ENCODE measurements at places on chromosomes 2 and 18.

- no peak for DNase-seq
Measured at GRCh38 chr2:172944022-172944793, 131.4 kb upstream of the MAP3K20 start.

GRCh38 chr18:1511619-1512311 lies 607.1 kb downstream of the ADCYAP1 start:
- DNase-seq: no peak

DNA sequence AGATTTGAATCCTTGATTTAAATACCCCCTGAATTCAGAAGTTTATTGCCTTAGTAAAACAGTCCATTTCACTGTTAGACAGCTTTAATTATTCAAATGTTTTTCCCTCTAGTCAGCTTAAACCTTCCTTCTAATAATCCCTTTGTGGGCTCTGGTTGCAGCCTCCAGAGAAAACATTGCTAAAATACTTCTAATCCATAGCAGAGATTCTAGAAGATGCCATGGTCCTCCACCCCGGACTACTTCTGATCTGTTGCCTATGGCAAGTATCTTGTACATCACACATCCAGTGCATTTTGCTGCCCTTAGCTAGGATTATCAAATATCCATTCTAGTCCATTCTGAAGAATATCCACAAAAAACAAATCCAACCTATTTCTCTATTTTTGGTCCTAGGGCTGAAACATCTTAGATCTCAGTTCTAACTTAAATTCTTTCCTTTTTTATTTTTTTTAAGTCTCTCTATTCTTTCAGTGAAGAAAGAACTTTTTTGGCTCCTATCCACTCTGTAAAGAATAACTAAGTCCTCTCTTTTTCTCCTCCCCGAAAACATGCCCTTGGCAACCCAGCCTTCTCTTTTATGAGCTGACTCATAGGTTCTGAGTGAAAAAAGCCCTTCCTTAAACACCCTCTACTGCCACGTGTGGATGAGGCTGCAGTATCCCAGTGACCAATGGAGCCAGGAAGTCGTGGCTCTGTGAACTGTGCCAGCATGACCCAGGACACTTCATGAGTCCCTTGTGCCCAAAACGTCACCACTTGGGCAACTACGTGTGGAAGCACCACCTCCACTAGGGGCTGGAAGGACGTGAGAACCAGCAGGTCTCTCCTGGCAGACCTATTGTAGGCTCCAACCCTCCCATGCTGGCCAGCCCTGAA lies 349.8 kb downstream of the TNS1 start:
- DNase-seq: peak; percentile 83

- DNase-seq: peak; percentile 52
Measured at GRCh38 chr2:160909781-160910242, 250.4 kb upstream of the TANK start.

- DNase-seq: peak; percentile 32
Measured at GRCh38 chr2:101150306-101151145, 656 bp downstream of the TBC1D8 start.

DNA sequence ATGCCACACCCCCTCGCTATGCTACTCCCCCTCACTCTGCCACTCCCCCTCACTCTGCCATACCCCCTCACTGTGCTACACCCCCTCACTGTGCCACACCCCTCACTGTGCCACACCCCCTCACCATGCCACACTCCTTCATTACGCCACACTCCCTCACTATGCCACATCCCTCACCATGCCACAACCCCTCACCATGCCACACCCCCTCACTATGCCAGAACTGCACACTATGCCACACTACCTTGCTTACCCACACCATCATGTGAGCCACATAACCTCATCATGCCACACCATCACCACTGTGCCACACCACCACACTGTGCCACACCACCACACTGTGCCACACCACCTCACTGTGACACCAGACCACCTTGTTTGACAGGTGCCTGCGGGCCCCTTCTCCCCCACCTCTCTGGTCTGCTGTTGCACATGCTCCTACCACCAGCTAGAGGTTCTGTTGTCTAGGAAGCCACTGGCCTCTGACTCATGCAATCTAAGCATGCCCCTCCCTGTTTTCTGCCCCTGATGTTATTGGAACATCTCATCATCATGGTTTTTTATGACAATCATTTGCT lies 22.0 kb downstream of the MARCHF4 start:
- peak; percentile 73 for DNase-seq

DNA sequence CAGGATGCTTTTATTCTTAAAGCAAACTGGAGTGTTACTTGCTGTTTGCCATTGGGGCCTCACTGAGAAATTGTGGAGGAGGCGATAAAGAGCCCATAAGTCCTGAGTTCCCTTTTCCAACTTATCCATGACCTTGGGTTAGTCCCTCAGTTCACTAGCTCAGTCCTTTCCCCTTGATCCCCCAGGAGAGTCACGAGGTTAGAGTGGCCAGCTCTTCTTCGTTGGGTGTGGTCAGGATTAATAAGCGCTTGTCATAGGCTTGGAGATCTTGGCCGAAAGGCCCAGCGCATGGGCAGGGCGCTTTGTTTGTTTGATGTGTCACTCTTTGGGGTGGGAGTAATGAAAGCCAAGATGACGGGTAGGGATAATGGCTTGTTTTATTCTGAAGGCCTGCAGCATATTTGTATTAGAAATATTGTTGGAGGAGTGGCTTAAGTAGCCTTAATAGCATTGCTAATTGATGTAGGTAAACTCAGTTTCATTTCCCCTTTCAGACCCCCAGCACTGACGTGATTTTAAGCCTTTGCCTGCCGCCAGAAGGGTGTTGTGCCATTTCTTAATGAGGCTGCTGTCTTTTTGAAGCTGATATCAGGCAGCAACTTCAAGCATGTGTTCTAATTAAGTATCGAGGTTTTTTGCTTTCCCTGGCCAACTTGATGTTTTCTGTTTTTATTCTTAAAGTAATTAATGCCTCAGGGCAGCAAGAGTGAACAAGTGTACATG lies 15.7 kb downstream of the GRHL1 start:
- DNase-seq: no peak

DNA sequence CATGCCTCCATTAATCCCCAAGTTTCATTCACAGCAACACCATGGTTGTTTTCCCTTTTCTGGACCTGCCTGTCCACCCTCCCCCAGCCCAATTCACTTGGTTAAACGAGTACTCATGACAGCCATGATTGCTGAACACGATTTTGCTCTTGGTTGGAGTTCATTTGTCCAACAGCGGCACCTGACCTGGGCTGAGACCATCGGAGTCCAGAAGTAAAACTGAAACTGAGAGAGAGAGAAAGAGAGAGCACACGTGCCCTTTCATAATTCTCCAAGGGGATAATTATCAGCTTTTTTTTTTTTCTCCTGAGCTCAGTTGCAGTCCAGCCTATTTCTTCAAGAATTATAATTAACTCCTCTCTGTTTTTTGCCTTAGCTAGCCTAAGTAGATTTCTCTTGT lies 13.7 kb upstream of the KIF5C start:
- DNase-seq: no peak

DNA sequence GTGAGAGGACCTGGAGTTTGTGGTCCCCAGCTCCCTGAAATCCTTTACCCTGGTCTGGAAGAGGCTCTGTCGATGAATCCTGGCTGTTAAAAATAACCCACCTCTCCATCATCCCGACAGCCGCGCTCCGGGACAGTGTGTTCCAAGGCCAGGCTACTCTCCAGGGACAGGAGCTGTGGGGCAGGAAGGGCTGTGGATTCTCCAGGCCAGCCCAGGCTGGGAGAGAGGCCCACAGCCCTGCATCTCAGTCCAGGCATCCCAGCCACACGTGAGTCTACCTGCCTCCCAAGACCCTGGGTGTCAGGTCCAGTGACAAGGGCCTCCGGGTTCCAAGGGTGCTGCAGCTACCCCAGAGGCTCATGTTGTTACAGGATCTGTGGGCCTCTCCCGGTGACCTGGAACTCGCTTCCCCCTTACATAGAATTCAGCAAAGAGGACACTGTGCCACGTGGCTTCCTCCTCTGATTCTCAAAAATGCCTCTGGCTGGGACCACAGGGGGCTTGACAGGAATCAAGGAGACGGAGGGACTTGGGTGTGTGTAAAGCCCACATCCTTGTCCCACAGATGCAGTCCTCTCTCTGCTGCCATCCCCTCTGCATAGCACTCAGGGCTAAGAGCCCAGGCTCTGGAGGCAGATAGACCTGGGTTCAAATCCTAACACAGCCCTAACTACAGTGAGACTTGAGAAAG lies 17.3 kb downstream of the ADRA2B start:
- DNase-seq: no peak

GRCh38 chr2:174568425-174568824 lies 29.2 kb downstream of the WIPF1 start:
- DNase-seq: no peak

GRCh38 chr18:46946656-46947282 lies 29.4 kb downstream of the KATNAL2 start:
- peak; percentile 91 for DNase-seq

- DNase-seq: no peak
Measured at GRCh38 chr2:74544634-74545033, 9.1 kb downstream of the LOXL3 start.

- DNase-seq: no peak
Measured at GRCh38 chr2:114769991-114770390, 327.6 kb downstream of the DPP10 start.

GRCh38 chr2:213238753-213239495 lies 45.3 kb upstream of the SPAG16 start:
- DNase-seq: peak; percentile 51

- DNase-seq: no peak
Measured at GRCh38 chr2:120571015-120571728, 164.5 kb upstream of the GLI2 start.

DNA sequence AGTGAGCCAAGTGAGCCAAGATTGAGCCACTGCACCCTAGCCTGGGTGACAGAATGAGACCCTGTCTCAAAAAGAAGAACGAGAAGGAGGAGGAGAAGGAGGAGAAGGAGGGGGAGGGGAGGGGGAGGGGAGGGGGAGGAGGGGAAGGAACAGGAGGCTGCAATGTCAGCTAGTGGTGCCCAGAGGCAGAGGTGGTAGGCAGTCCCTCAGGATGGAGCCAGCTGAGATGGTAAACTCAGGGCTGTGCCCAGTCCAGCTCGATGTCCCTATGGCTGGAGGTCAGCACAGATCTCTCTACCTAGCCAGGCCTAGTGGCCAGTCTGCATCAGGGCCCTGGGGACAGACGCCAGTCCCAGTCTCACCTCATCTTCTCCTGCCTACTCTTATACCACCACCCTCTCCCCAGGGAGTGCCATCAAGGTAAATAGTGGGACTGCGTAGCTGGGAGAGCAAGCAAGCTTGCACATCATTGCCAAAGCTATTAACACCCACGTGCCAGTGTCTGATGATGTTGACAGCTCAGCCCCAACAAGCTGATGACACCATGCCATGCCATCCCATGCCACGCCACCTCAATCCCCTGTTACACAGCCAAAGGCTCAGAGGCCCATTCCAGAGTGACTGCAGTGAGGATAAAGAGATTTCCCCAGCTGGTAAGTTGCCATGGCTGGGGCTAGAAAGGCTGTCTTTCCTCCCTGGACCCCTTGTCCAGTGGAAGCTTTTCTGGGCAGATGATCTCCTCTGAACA lies 7.6 kb upstream of the PLB1 start:
- no peak for DNase-seq

DNA sequence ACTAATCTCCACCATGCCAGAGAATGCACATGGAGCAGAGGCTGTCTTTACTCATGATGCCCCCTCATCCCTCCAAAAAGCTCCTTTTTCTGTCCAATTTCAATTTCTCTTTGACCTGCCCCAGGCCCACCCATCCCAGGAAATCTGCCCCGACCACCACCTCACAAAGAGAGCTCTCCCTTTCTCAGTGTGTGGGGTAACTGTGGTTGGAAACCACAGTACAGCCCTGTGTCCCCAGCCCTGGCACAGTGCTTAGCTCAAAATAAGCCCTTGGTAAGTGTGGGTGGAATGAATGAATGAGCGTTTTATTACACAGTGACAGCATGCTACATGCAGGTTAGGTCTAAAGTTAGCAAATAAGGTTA lies 43.7 kb upstream of the CAB39 start:
- no peak for DNase-seq

DNA sequence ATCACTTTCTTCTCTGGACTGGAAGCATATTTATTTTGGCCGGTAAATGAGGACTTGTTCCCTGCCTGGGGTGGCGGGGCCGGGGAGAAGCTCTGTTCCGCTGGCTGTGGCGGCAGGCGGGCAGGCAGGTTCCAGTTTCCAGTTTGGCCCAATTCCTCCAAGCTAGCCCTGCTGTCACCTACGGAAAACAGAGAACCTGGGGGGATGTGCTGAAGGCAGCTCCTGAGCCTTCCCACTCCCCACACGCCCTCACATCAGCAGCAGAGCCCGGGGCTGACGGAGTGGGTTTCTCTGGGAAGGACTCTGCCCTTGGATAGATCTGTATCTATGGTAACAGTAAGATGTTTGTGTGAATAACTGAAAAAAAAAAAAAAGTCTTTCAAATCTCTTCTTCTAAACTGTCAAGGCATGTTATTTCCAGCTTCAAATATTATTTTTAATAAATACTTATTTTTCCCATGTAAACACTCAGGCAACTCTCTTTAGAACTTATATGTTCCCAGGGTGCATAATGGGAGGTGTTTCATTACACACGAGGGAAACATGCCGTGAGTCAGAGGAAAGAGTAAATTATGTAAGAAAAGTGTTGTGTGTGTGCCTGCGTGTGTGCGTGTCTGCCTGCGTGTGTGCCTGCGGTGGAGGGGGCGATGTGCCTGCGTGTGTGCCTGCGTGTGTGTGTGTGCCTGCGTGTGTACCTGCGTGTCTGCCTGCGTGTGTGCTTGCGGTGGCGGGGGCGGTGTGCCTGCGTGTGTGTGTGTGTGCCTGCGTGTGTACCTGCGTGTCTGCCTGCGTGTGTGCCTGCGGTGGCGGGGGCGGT lies 116.1 kb upstream of the ZNF516 start:
- DNase-seq: peak; percentile 12

GRCh38 chr2:179268277-179268925 lies 3.8 kb upstream of the SESTD1 start:
- DNase-seq: peak; percentile 25

DNA sequence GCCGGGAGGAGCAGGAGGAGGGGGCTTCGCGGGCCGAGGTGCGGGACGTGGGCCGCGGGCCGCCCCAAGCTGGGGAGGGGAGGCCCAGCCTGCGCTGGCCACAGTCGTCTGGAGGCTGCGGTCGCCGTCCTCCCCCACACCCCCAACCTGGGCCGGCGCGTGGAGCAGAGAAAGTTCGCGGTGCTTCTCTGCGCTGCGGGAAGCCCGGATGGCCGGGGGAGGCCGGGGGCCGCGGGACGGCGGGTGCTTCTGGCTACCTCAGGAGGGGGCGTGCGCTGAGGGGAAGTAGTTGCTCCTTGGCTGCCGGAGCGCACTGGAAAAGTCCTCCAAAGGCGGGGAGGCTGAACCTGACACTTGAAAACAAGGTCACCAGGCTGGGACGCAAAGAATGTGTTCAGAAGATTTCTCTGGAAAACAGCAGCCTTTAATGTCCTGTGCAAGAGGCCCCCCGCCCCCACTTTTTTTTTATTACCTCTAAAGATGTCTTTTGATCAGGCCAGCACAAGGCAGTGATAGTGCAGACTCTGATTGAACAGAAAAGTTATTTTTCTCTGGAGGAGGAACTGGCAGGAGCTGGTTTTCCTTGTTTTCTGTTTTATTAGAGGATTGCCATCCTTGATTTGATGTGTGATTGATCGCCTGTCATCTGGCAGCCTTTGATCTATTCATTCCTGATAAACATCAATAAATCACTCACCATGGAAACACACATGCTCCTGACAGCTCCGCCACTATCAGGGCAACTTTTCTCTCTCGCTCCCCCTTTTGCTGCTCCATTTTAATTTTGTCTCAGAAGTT lies 1.6 kb downstream of the TSHZ1 start:
- DNase-seq: peak; percentile 39

GRCh38 chr2:84942964-84943421 lies 28.0 kb upstream of the KCMF1 start:
- no peak for DNase-seq

- peak; percentile 50 for DNase-seq
Measured at GRCh38 chr2:113181258-113182051, 7.7 kb downstream of the PSD4 start.

Measured in mesenchymal stem cell (in vitro differentiated cells and primary cell).